Anterior cingulate cortex (tissue), 58 donors: ENCODE measurements at places on chromosomes 3 and 15.

GRCh38 chr3:172530101-172530561, 6.9 kb upstream of the TNFSF10 start:
- DNase-seq: no peak

GRCh38 chr3:155890671-155891190, 20.3 kb downstream of the GMPS start:
- no peak for DNase-seq

GRCh38 chr3:149442851-149443544, 31.5 kb upstream of the TM4SF4 start:
- DNase-seq: no peak

DNA sequence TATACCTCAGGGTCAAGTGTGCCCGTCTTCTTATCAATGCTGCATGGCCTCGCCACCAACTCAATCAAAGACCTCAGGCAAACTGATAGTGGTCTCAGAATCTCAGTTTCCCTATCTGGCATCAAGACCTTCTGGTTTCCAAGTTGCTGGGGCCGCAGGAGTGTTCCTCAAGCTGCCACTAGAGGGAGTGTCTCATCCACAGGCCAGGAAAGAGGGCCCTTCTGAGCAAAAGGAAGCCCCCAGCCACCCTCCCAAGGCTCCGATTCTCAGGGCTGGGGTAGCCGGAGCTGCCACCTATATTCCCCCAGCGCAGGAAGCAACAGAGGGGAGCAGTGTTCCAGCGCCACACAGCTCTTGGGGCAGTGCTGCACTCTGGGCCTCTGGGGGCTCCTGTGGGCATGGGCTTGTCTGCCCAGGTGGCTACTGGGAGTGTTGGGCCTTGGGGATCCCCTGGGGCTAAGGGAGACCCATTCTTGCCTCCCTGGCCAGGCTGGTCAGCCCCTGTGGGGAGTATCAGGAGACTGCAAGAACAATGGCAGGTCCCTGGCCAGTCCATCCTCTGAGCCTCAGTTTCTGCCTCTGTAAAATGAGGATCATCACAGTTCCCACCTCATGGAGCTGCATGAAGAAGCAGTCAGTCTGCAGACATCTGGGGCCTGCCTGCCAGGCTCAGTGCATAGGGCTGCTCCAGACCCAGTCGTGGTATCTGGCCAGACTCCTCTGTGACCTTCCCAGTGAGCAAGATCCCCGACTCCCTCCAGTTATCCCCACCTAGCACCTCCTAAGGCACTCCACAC, 23.4 kb upstream of the SEC13 start:
- no peak for DNase-seq
